Stimulated activated CD4-positive, alpha-beta T cell treated with anti-CD3 and anti-CD28 coated beads, Interleukin-12 subunit alpha, Interleukin-12 subunit beta, amount 100 ng/mL, for 48 hours (primary cell): ENCODE measurements at places on chromosomes 5 and 9.

- DNase-seq: no peak
These were observed 164.9 kb upstream of the TUT7 start for GRCh38 chr9:86519066-86519615.

GRCh38 chr5:118441034-118441433 lies 547.3 kb downstream of the DTWD2 start:
- DNase-seq: no peak

DNA sequence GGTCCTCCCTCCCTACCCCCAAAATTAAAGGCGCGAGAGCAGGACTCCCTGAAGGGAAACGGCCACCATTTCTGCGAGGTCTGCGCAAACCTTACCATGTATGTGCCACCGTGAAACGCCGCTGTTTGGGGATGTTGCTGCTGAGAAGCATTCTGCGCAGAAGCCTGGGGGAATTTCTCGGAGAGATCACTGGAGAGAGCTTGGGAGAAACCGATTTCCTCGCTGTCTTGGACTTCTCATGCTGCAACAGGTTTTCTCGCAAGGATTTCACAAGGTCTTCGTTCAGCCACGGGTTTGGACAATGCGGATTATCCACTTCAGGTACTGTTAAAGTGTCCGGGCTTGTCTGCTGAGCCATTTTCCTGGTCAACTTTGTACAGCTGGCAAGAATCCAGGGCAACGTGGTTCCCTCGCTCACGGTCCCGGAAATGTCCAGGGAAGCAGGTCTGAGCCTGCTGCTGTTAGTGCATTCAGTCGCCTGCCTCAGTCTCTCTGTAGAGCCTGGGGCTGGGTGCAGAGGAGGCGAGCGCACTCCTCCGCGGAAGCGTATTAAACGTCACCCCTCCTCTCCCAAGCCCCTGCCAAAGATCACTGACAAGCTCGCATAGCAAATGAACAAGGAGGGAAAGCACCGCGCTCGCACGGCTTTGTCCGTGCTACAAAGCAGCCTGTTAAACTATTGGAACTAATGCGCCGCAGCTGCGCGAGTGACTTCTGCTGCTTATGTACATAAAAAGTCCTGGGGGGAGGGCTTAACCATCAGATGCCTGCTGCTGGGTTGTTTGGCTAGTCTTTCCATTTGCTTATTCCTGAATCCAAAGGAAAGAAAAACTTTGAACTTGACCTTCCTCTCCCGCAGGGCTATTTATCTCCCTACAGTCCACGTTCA lies 125.1 kb downstream of the PDE4D start:
- no peak for DNase-seq

- no peak for DNase-seq
These were observed 254.3 kb downstream of the GLIS3 start for GRCh38 chr9:4045556-4045955.

GRCh38 chr5:10459080-10460055 lies 17.7 kb downstream of the ROPN1L start:
- DNase-seq: no peak

GRCh38 chr9:107142896-107143603 lies 140.0 kb upstream of the RAD23B start:
- no peak for DNase-seq

- DNase-seq: no peak
These were observed 17.0 kb upstream of the TNC start for GRCh38 chr9:115134941-115135340.
